ENCODE measurements at places on chromosomes 5 and 9.

- DNase-seq = peak; percentile 45
Measured at GRCh38 chr5:538271-538771, 14.1 kb upstream of the SLC9A3 start.

- DNase-seq = no peak
Measured at GRCh38 chr5:136910625-136911024, 545.3 kb upstream of the TRPC7 start.

DNA sequence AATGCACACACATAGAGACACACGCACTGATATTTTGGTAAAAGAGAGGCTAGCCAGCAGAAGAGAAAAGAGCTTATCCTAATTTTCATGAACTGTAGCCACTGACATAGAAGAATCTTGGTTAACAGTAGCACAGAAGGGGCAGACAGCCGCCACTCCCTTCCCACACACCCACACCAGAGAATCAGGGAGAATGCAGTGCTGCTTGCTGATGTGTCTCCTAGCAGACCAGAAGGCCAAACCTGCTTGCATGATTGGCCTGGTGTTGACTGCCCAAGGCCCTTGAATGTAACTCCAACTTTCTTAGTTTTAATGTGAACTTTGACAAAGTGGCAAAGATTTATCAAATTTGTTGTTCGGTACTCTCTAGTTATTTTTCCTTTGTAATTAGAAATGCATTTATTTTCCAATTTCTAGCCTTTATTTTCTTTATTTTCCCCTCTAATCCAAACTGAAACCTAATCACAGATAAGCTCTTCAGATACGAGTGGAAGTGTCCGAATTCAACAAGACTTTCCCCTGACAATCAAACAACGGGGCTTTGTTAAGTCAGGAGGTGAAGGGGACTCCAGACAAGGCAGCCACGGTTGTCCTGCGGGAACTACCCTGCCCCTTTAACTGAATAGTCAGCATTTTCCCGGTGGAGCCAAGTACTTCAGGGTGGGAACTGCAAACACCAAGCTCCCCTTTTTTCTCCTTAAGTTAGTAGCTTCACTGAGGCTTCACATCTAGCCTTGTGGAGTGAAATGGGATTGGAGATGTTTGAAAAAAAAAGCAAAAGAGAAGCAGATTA is 81.9 kb upstream of the CTSL start:
- DNase-seq = no peak

DNA sequence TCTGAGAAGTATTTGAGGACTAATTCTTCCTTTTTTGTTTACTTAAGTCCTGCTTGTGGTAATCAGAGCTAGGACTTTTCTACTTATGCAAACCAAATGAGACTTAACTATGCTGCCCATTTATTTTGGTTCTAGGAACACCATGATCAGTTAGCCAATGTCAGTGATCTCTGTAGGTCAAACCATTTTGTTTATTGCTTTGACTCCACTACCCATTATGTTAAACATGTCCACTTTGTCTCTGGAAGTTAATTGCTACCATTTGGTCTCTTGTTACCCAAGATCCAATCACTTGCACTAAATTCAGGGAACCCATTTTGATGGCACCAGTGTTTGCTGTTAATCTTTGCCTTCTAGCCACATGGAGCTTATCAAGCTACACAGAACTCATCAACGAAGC is 161.9 kb downstream of the CCDC171 start:
- no peak for DNase-seq
